ENCODE measurements at places on chromosomes 1 and 21.

DNA sequence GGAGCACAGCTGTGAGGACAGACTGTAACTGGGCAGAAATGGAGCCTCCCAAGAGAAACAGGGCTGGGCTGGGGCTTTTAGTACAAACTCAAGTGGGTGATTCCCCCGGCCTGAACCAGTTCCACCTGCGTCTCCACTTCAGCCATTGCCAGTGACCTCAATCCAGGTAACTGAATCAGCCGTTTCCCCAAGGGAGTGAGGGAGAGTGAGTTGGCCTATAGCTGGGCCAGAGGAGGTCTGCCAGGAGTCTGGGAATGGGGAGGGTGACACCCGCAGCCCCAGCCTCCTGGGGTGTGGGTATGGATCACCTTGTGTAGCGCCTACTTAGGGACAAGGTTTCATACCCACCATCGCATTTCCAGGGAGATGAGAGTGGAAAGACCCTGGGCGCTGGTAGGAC, 8.5 kb downstream of the SLC26A9 start:
- DNase-seq: no peak

DNA sequence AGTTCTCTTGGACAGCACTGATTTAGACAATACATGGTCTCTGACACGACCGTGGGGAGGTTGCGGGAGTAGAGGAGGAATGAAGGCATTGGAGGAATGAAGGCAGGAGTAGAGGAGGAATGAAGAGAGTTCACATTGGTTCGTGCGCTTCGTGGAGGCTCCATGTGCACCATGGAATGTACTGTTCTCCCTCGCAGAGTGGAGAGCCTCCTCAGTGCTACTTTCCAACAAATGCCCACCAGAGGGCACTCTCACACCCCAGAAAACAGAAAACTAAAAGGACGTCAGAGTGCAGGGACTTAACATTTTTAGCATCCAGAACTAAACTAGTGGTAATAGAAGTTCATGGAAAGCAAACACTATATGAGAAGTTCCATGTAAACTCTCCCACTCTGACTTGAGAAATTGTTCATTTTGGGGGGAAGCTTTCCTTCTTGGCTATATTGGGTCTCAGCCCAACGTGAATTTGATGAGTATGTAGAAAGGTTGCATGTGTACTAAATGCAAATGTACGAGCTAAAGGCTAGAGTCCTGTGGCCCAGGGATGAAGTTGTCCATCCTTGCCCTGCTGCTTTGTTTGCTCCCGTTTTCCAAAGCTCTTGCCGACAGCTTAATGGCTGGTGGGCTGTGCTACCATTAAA, 211.6 kb downstream of the LMX1A start:
- peak; percentile 40 for DNase-seq

DNA sequence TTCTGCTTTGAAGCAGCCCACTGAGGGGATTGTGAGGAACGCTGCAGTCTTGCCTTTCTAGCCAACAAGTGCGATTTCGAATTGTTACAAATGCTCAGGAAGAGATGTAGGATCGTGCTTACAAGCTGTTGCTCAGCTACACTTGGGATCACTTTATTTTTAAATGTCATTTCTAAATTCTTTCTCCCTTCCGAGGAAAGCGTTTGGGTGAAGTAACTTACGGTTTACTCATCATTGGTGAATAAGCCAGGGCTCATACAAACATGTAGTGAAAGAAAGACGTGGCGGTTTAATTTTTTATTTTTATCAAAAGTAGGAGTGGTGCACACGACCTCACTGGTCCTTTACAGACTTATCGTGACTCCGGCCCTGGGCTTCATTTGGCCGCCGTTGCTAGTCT, 386.6 kb downstream of the KIF26B start:
- no peak for DNase-seq

DNA sequence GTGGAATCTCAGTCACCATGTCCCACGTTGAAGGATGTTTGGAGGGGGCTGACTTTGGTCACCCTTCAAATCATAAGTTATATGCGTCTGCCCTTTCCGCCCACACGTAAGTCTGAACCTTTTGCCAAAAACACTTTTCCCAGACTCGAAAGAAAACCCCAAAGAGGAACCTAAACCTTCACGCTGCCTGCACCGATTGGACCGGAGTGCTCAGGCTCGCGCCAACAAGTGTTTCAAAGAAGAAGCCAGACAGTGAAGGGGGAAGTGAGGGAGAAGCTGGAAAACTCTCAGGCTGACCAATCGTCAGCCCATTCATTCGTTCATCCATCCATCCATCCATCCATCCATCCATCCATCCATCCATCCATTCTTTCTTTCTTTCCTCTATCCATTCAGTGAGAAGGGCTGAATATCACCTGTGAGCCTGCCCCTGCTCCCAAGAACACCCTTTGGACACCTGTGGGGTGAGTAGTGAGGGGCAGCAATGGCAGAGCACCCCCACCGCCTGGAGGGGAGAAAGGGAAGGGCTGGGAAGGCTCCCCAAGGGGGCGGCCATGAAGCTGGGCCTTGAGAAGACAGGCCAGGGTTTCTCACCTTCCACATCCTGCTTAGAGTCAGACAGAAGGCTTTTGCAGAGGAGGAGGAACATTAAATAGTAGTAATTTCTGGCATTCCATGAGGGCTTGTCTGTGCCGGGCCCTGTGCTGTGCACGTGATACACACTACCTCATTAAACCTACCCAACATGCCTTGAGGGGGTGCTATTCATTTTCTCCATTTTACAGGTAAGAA, 27.1 kb upstream of the RUNX3 start:
- DNase-seq: no peak

- DNase-seq: no peak
Measured at GRCh38 chr1:15167386-15167785, 13.8 kb downstream of the TMEM51 start.

DNA sequence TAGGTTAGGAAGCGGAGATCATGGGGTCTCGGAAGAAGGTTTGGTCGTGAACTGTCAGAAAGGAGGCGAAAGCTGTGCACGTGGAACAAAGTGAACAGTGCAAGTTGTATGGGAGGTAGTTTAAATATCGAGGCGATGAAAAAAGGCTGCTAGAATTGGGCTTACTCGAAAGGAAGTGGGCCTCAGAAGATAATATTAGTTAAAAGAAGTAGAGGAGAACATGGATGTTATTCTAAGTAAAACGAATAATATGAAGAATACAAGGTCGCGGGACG, 571 bp downstream of the WDR3 start:
- DNase-seq: no peak

GRCh38 chr1:201307760-201308499, 24.6 kb downstream of the PKP1 start:
- no peak for DNase-seq

DNA sequence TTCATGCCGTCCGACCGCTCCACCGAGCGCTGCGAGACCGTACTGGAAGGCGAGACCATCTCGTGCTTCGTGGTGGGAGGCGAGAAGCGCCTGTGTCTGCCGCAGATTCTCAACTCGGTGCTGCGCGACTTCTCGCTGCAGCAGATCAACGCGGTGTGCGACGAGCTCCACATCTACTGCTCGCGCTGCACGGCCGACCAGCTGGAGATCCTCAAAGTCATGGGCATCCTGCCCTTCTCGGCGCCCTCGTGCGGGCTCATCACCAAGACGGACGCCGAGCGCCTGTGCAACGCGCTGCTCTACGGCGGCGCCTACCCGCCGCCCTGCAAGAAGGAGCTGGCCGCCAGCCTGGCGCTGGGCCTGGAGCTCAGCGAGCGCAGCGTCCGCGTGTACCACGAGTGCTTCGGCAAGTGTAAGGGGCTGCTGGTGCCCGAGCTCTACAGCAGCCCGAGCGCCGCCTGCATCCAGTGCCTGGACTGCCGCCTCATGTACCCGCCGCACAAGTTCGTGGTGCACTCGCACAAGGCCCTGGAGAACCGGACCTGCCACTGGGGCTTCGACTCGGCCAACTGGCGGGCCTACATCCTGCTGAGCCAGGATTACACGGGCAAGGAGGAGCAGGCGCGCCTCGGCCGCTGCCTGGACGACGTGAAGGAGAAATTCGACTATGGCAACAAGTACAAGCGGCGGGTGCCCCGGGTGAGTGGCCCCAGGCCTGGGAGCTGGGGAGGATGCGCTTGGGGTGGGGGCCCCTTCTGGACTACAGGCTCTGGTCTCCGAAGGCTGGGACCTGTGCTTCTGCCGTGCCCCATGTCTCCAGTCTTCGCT, 1.1 kb downstream of the SKI start:
- peak; percentile 58 for DNase-seq

- DNase-seq: peak; percentile 53
Measured at GRCh38 chr1:192609110-192610079, 26.6 kb upstream of the RGS13 start.

DNA sequence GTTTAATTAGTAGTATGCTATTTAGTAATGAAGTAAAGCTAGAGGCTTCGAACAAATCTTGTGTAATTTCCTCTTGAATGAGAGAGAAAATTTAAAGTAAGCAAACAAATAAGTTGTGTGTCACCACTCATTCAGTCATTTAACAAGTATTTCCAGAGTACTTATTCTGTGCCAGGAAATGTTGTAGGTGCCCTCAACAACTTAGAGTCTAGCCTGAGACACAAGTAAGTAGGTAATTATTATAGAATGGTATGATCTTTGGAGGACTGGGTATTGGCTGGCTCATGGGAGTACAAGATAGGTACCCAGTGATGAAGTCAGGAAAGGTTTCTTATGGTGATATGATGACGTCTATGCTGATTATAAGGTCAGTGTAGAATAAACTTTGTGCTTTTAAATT, 17.4 kb upstream of the METTL18 start:
- no peak for DNase-seq

GRCh38 chr1:197486946-197487345, 218.9 kb downstream of the CRB1 start:
- DNase-seq: no peak

DNA sequence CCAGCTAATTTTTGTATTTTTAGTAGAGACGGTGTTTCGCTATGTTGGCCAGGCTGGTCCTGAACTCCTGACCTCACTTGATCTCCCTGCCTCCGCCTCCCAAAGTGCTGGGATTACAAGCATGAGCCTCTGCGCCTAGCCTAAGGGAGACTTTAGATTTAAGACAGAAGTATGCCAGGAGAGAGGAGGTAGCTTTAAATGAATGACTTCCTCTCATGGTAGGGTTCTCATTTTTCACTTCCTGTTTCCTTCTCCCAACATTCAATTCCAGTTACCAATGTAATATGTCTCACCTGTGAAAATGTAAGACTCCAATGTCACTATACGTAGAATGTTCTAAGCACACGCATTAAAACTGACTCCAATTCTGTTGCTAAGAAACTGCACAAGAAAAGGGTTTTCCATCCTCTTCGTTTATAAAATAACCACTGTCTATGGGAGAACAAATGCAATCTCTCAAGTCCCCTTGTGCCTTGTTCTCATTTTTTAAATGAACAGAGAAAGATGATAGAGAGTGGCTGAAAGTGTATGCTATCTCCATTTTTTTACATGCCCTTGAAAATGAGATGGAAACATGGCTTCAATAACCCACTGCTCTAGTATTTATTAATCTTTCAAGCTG, 140.0 kb downstream of the SLC45A1 start:
- no peak for DNase-seq

DNA sequence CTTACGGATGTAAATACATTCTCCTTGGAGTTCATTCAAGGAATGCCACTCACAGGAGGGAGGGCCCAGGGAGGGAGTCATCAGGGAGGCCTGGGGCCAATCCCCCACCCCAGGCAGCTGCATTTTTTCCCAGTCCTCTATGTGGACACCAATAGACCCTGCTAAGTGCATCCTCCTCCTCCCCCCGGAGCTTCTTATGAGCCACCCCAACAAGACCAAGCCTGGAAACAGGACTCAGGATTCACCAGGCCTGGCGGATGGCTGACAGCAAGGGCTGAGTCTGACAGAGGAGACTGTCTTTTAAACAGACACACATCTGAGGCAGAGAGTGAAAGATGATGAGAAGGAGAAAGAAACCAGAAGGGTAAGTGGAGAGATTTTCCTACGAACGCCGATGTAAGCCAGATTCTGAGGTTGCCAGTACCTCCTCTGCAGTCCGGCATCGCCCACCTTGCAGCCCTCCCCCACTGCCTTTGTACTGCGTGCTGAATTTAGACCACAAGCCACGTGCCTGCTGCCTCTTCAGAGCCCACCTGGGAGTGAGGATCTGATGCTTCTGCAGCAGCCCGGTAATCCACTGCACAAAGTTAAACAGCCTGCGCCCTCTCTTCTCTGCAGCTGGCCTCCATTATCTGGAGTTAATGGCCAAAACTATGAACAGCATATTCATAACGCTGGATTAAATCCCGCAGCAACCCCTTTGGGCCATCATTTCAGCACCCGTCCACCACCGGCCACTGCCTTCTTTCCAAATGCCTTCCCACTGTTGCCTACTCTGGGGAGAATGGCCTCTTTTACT, 17.6 kb upstream of the SFPQ start:
- no peak for DNase-seq

DNA sequence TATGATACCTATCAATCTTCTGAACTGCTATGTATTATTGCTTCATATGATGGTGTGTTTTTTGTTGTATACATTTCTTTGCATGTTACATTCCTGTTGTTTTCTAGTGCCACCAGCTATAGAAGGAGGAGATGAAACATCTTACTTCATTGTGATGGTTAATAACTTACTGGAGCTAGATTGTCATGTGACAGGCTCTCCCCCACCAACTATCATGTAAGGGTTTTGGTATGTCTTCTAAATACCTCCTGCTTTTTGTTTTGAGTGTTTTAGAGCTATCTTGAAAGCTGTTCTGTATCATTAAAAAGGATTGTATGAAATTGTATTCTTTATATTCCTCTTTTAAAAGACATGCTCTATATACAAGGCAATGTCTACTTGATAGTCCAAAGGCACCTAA, 282.7 kb downstream of the HMCN1 start:
- no peak for DNase-seq

DNA sequence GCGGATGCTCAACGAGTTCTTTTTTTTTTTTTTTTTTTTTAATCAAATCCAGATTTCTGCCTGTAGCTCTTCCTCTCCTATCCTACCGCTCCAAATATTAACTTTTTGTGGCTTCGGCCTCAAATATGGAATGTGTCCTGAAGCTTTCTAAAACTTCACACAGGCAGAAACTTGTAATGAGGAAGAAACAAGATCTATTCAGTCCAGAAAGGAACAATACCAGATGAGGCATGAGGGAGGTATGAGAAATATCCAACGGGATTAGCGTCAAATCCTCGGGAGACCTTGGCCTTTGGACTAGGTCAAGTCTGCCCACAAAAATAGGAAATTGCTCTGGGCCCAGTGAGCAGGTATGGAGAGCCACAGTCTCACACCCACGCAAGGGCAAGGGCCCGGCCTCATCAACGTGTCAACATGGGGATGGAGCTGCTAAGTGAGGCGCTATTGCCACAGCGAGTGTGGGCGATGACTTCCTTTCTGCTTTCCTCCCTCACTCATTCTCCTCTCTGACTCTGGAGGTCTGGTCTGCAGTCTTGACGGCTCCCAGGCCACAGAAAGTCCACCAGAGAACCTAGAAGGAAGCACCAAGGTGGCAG, 66.6 kb downstream of the BCAR3 start:
- DNase-seq: no peak

- no peak for DNase-seq
Measured at GRCh38 chr1:184469396-184469795, 82.6 kb downstream of the C1orf21 start.

DNA sequence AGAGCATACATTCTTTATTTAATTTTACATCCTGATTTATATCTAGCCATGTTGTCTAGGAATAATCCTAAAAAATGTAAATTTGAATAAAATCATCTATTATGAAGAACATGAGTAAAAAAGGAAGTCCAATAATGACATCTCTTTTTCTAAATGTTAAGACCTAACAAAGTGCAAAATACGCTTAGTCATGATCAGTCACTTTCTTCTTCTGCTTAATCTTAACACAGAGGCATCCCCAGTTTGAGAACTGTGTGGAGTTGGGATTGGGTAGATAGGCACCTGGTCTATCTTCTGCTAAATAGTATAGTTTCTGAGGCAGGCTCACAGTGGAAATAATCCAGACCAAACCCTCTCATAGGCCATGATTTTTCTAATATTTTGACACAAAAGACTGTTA, 311.7 kb upstream of the LRRC7 start:
- no peak for DNase-seq

Data from NCI-H446 treated with DMSO at 0.1 percent for 48 hours (cell line).